Omental fat pad (tissue), 4 donors: ENCODE measurements at places on chromosomes 3 and 15.

DNA sequence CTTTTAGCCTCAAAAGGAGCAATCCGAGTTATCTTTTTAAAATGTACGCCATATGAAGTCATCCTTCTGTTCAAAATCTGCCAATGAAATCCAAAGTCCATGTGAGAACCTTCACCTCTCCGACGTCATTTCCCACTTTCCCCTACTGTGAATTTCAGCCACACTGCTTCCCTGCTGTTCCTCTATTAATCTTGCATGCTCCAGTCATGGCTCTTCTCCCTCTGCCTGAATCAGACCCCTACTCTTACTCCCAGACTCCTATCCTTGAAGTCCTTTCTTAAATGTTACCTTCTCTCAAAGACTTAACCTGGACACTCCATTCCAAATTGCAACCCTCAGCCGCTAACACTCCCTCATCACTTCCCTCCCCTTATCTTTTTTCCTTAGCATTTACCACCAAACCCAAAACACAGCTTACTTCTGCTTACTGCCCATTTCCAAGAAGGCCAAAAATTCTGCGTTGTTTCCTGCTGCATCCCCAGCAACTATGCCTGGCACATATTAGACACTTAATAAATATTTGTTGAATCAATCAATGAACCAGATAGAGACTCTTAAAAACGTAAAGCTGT, 1.2 kb downstream of the NKIRAS1 start:
- DNase-seq: no peak

DNA sequence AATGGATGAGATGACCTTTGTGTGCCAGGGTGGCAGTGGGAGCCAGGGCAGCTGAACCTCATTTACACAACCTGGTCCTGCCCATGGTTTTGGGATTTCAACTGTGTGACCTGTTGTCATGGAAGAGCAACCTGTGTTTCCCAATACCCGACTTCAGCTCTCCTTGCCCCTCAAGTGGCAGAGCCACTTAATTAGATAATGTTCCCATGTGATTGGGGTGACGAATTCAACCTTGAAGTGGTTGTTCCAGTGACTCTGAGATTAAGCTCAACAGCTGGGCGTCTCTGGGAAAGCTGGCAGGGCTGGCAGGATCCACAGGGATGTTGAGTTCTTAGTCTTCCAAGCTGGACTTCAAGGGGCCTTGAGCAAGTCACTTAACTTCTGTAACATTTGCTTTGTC, 71.0 kb downstream of the THSD4 start:
- no peak for DNase-seq

- no peak for DNase-seq
These were observed 208.0 kb upstream of the EOMES start for GRCh38 chr3:27930052-27930602.

GRCh38 chr15:101498076-101498716, 8.7 kb upstream of the PCSK6 start:
- no peak for DNase-seq

- no peak for DNase-seq
These were observed at the start of gene SLITRK3 for GRCh38 chr3:165195640-165196576. Gene SLITRK3, minus strand, starts transcription at chr3:165196384. Its CDS starts 5,554 bp downstream, at chr3:165190830.

DNA sequence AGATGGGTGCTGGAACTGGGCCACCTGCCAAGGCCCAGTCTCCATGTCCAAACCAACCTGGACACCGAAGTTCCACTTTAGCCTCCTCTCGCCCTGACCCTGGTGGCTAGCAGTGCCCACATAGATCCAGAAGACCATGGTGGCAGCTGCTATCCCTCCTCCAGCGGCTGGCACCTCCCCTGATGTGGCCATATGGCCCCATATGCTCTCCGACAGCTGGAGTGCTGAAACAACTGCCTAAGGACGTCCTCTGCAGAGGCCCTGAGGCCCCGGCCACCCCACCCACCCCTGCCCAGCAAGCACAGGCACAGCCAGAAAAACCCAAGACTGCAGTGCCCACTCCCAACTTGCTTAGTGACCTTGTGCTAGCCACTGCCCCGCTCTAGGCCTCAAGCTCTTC, 182.3 kb upstream of the LINGO1 start:
- DNase-seq: no peak

DNA sequence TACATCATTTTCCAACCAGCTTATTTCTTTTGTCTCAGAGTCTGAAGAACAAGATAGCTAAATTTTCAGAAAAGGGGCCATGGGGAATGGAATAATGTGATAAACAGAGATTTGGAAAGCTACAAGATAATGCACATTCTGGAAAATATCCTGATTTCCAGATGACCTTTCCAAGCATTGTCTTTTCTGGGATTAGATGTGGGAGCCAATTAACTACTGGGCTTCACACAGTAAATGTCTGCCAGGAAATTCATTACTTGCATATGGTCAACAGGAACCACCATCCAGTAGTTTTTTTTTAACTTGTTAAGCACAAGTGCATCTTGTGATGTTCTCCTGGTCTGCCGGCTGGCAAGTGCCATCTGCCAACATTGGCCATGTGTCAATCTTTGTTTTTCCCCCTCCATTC, 131.1 kb upstream of the BFSP2 start:
- no peak for DNase-seq

DNA sequence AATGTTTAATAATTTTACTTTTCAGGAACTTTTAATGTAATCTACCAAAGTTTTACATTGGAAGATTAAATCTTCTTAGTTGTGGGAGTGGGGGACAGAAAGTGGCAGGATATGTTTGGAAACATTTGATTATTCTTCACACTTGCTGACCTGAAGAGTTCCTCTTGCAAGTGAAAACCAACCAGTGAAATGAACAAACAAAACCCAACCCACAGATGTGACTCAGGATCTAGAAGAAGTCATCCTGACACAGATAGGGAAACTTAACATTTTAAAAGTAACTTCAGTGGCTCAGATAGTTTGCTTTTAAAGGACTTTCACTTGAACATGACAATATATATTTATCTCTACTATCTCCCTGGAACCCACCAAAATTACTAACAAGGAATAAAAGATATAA, 55.4 kb downstream of the ASTE1 start:
- no peak for DNase-seq

GRCh38 chr3:158808697-158809096, 6.8 kb downstream of the MFSD1 start:
- DNase-seq: no peak

DNA sequence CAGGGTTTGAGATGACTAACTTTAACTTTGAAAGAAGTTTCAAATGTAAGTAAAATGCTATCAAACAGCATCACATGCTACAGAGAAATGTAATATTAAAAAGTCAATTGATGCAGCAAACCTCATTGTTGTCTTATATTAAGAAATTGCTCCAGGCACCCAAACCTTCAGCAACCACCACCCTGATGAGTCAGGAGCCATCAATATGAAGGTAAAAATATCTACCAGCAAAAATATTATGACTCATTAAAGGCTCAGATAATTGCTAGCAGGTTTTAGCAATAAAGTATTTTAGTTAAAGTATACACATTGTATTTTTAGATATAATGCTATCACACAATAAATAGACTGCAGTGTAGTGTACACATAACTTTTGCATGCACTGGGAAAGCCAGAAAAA, 746.3 kb downstream of the ZPLD1 start:
- DNase-seq: no peak

DNA sequence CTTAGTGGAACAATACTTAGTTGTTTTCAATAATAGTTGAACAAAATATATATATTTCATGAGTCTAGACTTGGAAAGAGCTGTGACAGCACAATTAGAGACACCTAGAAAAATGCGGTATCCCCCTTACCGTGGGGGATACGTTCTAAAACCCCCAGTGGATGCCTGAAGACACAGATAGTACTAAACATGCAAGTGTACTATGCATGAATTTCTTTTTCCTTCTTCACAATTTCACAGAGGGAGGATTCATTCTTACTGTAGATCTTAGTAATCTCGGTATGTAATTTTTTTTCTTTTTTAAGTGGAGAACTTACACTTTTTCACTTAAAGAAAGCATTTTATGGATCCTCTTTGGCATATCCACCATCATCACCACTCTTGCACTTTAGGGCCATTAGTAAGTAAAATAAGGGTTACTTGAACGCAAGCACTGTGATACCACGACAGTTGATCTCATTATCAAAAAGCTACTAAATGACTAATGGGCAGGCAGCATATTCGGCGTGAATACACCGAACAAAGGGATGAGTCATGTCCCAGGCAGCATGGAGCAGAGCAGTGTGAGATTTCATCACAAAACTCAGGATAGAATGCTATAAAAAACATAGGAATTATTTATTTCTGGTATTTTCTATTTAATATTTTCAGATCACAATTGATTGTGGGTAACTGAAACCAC, 72.3 kb upstream of the ZNF280D start:
- DNase-seq: no peak

DNA sequence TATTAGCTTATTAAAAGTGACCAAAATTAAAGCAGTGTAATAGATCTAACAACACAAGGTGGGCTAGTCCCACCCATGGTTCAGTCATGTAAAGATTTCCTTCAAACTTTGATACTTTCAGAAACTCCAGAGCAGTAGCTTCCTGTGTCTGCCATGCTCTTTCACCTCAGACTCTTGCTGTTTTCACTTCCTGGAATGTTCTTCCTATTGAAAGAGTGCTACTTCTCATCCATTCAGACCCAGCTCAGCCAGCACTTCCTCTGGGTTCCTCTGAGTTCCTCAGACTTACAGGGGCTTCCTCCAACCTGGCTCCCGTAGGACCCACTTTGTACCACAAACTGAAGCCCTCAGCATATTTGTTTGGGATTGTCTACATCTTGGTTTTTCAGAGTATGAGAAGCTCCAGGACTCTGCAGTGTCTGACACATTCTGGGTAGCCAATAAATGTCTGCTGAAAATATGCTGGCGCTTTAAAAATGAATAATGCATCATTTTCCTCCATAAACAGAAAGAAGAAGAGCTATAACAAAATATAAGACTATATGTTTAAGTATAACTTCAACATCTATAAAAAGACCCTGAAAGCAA, 18.0 kb downstream of the NCEH1 start:
- no peak for DNase-seq

GRCh38 chr3:48694610-48695392, 9.1 kb upstream of the NCKIPSD start:
- DNase-seq: no peak

DNA sequence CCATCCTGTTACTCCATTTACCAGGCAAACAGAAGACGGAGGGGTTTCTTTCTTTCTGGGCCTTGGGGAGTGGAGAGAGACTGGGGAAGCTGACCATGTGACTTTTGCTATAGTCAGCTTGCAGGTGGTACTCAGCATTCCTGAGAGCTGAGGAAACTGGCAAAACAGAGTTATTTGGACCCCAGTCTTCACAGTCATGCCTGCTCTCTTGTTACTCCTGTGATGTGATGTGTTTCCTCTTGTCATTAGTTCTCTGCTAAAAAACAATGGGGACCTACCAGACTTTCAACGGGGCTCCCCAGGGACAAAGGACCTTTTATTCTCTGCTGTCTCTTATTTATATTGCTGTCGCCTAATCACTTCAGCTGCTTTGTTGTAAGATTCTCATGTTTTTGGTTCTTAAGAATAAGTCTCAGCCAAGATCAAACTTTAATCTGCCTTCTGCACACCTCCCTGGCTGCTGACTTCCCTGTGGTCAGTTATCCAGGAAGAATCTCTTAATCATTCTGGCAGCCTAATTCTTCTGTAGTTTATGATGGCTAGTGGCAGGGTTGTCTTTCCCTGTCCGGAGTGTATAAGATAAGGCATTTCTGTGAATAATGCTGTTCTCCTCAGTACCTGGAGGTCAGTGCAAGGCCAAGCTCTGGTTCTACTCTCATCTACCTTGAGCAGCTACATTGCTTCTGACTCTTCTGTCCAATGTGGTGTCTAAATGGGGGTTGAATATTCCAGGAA, 8.8 kb downstream of the STARD9 start:
- DNase-seq: no peak

DNA sequence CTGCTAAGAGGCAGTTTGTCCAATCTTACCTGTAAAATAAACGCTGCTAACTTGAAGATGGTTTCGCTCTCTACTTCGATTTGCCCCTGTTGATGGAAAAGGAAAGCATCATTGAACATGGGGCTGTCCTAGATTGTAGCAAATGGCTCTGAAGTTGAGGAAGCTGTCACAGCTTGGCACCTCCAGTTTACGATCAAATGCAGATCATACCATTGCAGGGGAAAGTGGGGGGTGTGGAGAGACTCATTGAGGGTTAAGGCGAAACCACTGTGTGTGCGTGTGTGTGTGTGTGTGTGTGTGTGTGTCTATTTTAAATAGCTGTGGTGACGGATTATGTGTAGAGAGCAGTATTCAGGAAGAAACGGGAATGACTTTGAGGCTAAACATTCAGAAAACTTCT, 127.6 kb upstream of the LMOD3 start:
- DNase-seq: no peak

GRCh38 chr15:68654786-68655560, 76.2 kb downstream of the CORO2B start:
- no peak for DNase-seq

- no peak for DNase-seq
These were observed 16.8 kb upstream of the ALPK3 start for GRCh38 chr15:84800365-84800806.

- DNase-seq: no peak
These were observed 162.8 kb downstream of the GREM1 start for GRCh38 chr15:32880642-32881041.

GRCh38 chr15:63601704-63602185, 4.6 kb downstream of the FBXL22 start:
- no peak for DNase-seq

DNA sequence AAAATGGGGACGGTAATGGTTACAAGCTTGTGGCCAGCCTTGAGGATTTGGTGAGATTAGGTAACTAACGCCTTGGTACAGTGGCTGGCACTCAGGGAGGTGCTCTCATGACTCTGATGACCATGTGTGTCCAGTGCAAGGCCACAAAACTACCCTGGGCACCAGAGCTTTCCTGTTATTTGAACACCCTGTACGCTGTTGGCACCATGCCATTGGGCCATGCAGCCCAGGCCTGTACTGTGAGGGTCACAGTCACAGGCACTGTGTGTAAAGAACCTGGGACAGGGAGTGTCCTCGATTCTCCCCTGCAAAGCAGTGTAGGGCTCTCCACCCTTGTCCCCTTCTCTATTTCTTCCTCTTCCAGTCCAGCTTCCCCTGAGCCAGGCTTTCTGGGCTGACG, 6.3 kb downstream of the TMEM43 start:
- DNase-seq: no peak

- DNase-seq: peak; percentile 38
These were observed 29.8 kb upstream of the SENP5 start for GRCh38 chr3:196837819-196838420.

- peak; percentile 44 for DNase-seq
These were observed 50.6 kb downstream of the SLC6A6 start for GRCh38 chr3:14452740-14453710.

GRCh38 chr3:58392181-58392580, 41.5 kb downstream of the PDHB start:
- no peak for DNase-seq

DNA sequence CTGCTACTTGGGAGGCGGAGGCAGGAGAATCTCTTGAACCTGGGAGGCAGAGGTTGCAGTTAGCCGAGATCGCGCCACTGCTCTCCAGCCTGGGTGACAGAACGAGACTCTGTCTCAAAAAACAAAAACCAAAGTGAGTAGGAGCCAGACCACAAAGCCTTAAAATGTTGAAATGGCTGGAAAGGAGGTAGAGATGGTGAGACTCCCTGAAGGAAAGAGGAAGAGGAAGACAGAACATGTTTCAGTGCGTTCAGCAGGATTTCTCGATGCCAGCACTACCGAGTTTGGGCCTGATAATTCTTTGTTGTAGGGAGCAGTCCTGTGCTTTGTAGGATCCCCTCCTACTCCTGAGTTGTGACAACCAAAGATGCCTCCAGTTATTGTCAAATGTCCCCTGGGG, 189.9 kb downstream of the AKAP13 start:
- no peak for DNase-seq

- DNase-seq: no peak
These were observed 309.8 kb downstream of the OXSM start for GRCh38 chr3:26099692-26100091.

- DNase-seq: no peak
These were observed 184.8 kb upstream of the CHL1 start for GRCh38 chr3:11734-12133.
